Hepatic stellate cell (primary cell): ENCODE measurements at places on chromosomes 13 and 19.

GRCh38 chr13:75326173-75327134 is 155.5 kb downstream of the TBC1D4 start:
- DNase-seq: peak; percentile 53

DNA sequence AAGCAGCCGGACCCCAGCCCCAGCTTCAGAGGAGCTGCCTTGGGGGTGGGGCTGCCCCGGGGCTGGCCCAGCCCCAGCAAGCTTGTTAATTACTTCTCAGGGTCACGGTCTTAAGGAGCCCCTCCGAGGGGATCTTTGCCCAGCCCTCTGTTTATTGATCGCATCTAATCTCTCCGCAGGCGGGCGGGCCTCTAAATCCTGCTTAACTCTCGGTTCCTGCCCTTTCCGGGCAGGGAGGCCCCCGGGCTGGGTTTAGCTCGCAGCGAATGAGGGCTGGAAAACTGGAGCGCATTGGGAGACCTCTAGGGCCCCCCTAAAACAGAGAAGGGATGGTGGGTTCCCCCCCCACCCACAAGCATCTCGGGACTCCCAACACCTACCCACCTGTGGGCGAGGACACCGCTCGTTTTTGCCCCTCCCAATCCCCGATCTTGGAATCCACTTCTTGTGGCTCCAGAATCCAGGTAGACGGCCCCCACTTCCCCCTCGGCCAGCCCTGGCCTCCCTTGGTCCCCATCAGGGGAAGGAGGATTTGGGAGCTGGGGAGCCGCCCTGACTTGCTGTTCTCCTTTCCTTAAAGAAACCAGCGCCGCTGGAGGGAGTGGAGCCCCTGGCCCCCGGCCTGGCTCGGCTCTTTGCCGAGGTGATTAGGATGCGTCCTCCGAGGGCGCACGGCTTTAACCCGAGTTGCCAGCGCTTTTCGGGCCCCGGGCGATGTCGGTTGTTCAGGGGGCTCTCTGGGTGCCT is 59.5 kb upstream of the ADGRL1 start:
- no peak for DNase-seq

DNA sequence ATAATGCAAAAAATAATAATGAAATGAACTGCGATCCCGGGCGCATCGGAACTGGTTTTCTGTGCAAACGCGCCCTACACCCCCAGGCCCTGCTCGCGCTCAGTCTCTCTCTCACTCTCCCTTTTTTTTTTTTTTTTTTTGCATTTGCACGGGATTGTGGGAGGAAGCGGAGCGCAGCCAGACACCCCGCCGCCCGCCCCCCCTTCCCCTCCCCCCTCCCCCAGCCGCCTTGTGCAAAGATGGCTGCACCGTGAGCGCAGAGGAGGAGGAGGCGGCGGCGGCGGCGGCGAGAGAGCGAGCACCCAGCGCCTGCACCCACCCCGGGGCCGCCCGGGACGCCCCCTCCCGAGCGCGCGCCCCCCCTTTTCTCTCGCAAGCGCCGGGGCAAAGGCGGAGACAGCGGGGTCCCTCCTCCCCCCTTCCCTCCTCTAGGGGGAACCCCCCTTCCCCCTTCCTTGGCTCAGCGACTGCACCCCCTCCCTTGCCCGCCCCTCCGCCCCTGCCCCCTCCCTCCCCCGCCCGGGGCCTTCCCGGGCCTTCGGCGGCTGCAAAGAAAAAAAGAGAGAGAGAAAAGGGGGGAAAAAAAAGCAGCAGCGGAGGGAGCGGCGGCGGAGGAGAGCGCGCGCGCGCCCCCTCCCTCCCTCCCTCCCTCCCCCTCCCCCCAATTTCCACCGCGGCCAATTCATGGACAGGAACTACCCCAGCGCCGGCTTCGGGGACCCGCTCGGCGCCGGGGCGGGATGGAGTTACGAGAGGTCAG is at the start of gene PRR12:
Gene PRR12 (plus strand): TSS at position 212 of the 760 bp plus-strand sequence. CDS start 473 bp downstream, at position 685.
- peak; percentile 92 for DNase-seq

- DNase-seq: peak; percentile 80
Observed at GRCh38 chr19:33143897-33144405, 12.0 kb downstream of the WDR88 start.

GRCh38 chr13:50124536-50125303 is 109.5 kb downstream of the KCNRG start:
- peak; percentile 98 for DNase-seq

DNA sequence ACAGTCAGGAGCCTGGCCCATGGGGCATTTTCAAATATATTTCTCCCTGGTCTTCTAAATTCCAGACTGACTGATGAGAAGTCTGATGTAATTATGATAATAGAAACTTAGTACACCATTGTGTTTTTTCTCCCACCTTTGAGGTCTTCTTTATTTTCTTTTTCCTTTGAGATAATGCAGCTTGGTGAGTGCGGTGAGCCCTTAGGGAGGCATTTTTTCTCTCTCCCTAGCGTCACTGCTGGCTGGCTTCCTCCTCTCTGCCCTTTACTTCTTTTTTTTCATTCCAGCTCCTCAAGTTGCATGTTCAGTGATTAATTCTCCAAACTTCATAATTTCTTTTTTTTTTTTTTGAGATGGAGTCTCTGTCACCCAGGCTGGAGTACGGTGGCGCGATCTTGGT is 12.8 kb upstream of the CDC42EP5 start:
- no peak for DNase-seq

- DNase-seq: no peak
Observed at GRCh38 chr19:42028304-42029216, 34.5 kb upstream of the ATP1A3 start.

GRCh38 chr19:21117041-21117907 is 24.6 kb upstream of the ZNF431 start:
- no peak for DNase-seq

- DNase-seq: no peak
Observed at GRCh38 chr13:20049558-20050473, 91.3 kb downstream of the ZMYM2 start.

DNA sequence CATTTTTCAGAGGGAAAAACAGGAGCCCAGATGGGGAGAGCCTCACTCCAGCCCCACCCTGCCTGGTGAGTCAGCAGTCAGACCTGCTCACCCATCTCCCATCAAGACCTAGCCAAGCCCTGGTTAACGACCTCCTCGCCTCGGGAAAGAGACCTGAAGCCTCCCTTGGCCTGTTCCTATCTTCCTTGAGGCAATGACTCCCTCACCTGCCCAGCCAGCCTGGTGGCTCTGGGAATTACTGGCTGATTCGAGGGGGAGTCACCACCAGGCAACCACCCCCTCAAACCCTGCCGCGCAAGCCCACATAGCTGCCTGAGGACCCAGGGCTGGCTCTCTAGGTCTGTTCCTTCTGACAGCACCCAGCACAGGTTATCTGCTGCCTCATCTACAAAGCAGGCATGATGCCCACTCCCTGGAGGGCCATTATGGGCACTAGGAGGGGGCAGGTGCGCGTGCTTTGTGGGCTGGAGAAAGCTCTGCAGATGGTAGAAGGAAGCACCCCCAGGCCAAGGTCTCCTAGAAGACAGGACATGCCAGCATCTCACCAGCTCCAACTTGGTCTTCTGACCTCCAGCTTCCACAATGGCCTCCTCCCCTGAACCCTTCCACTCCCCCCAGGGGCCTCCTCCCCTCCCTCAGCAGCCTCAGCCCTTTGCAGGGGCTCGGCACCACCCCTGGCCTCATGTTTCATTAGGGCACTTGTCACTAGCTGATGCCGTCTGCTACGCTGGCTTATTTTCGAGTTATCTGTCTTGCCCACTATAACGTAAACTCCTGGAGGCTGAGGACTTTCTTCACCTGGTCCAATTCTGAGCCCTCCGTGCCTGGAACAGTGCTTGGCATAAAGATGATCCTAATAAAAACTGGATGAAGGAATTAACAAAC is 10.4 kb downstream of the DEDD2 start:
- DNase-seq: peak; percentile 75

DNA sequence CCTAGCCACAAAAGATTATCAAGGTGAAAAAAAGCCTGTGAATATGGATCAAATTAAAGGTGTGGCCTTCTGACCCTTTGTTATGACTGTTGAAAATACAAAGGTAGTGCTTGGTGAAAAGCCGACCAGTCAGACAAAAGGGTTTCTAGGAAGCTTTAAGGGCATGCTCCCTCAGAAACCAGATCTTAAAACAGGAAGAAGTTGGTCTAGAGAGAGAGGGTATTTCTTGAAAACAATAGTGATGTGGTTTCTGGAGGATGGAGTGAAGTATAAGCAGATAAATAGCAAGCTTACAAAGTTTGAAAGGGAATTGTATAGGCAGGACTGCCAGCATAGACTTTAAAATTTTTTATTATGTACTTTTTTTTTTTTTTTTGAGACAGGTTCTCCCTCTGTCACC is 5.0 kb upstream of the EID2 start:
- no peak for DNase-seq

DNA sequence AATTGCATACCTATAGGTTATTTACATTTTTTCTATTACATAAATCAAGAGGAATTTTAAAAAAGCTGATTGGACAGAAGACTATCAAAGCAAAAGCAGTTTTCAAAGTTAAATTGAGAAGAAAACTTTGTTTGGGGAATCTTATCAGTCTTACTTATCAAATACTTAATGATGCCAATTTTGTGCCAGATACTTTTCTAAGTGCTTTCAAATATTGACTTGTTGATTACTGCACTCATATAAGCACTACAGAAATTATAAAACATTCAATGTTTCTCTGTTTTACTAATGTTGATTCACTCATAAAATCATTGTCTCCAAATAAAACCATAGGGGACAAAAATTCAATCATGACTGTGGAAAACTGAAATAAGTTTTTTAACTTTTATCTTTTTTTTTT is 36.2 kb downstream of the PCDH9 start:
- DNase-seq: no peak

GRCh38 chr13:109884462-109884861 is 98.1 kb upstream of the IRS2 start:
- no peak for DNase-seq

DNA sequence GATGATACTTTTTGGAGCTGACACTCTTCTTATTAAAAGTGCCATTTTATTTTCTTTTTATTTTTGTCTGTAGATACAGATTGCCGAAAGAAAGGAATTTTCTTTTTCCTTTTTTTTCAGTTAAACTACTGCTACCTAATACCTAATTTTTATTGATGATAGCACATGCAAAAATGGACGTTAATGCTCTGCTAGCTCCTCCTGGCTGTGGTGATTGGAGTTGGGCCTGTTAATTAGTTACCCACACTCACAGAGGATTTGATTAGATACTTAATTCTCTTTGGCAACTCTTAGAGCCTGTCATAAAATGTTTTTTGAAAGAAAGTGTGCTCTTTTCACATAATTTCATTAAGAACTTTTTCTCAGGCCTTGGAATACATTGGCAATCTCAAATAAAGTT is 366.8 kb downstream of the DCT start:
- no peak for DNase-seq
